ENCODE measurements at places on chromosomes 4 and X.

GRCh38 chr4:87863486-87863885, 30.7 kb downstream of the MEPE start:
- DNase-seq: no peak

- DNase-seq: no peak
Observed at GRCh38 chr4:143224255-143224654, 39.5 kb downstream of the USP38 start.

GRCh38 chrX:154448484-154448883, 4.5 kb downstream of the FAM50A start:
- DNase-seq: no peak

- DNase-seq: no peak
Observed at GRCh38 chr4:24995346-24995919, 35.3 kb downstream of the LGI2 start.

Data from CD4-positive, alpha-beta T cell treated with Interferon alpha-2 for 1 hour (primary cell).